Smooth muscle cell of the brain vasculature (primary cell): ENCODE measurements at places on chromosomes 3 and 15.

GRCh38 chr3:120615847-120616609, 19.9 kb downstream of the NDUFB4 start:
- no peak for DNase-seq

- DNase-seq = no peak
Measured at GRCh38 chr15:92822216-92823144, 77.6 kb upstream of the CHD2 start.

DNA sequence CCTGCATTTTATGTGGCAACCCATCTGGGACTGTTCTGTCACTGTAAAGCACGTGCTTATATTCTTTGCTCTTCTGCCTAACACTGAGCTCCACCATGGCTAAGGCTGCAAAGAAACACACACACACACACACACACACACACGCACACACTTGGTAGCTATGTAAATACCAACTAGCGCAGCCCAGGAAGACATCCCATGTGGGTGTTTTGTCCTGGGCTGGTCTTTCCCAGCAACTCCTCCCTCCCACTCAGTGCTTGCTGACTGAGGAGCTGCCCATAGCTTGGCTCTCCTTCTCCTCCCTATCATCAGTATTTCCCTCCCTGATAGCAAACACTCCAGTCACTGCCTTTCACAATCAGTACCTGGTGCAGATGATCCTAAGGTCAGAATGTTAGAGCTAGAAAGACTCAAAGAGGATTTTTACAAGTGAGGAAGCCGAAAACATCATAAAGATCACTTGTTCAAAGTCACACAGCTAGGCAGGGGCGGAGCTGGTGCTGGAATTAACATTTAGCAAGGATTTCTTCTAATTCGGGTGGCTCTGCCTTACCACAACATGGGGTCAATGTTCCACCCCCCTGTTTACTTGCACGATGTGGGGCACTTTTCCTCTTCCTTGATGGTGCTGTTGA, 377.1 kb upstream of the TBL1XR1 start:
- DNase-seq = peak; percentile 67

- DNase-seq = no peak
Measured at GRCh38 chr3:22371607-22372291, 620.7 kb upstream of the ZNF385D start.

DNA sequence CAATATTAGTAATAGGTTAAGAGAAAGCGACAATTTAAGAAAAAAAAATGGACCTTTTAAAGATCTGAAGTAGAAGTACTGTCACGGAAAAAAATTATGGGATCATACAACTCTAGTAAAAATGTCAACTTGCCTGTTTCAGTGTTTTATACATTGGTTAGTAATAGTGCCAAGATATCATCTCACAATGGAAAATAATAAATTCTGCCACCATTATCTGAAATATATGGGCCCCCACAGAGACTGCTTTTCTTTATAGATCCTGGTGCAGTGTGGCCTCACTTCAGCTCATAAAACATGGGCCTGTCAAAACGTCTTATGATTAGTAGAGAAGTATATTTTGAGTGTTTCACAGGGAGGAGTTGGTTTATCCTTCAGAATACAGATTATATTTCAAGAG, 266.3 kb upstream of the EPHA6 start:
- no peak for DNase-seq

DNA sequence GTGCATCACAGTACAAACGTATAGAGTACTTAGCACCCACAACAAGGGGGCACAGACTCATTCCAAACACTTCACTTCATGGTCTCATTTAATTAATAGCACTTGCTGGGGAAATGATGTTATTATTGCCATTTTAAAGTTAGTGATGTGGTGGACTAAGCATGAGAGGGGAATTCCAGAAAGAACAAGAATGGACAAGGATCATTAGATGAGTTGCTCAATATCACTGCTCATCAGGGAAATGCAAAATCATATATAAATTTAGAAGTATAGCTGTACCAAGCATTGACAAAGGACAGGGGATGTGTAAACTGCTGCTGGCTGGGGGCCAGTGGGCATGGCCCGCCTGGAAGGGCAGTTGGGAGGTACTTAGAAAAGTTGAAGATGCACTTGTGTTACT, 14.6 kb downstream of the PRR20G start:
- DNase-seq = no peak

GRCh38 chr15:90840157-90840855, 28.1 kb upstream of the FURIN start:
- no peak for DNase-seq

- DNase-seq = no peak
Measured at GRCh38 chr3:48431224-48432029, 1.5 kb upstream of the PLXNB1 start.

DNA sequence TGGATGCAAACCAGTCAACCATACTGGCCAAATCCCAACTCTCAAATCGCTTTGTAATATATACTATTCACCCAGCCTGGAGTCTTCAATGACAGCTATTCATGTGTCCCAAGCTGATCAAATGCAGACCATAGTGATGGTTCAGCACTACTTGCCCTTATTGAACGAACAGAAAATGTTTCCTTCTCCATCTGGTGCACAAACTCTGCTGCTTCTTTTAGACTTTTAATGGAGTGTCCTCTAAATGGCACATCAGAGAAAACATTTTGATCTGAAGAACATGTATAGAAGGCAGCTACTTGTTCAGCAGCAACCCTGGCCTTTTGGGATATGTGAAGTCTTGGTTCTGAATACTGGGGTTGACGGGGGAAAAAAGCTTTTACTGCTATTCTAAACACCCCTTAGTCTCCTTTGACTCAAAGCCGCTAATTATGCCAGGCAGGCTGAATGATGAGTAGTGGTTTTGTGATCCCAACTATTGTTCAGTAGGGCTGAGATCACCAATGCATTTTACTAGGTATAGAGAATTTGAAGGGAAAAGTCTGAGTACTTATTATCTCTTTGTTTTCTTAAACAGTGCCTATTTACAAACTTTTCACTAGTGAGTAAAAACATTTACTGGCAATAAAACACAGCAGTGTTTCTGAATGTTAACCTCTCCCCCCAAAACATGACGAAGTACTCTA, 781.2 kb downstream of the ROBO1 start:
- no peak for DNase-seq

- DNase-seq = no peak
Measured at GRCh38 chr3:105785803-105786202, 83.0 kb downstream of the CBLB start.

DNA sequence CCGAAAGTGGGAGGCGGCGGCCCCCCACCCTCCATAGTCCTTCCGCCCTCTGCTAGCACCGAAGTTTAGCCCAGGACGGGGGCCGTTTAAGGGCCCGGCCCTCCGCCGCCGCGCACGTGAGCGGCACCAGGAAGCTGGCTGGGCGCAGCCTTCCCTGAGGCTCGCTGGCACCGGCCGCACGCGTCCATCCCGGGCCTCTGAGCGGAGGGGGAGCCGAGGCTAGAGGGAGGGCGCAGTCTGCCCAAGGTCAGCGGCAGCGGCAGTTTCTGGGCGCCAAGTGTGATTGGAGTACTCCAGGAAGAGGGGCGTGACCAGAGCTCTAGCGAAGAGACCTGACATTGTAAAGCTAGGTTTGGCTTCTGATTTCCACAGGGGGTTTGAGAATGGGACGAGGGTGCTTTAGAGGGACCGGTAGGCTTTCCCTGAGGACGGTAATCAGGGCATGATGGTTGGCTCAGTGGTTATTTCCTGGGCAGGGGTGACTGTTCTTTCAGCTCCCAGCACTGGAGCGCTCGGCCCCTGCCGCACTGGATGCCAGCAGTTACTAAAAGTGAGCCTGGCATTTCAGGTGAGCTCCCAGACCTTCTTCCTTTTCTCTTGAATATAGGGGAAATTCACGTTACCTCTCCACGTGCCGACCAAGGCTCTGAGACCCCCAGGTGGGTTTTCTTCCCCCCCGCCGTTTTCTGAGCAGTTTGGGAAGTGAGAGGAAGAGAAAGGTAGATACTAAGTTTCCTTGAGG, 853 bp downstream of the TEX264 start:
- no peak for DNase-seq

GRCh38 chr3:188280627-188281026, 126.7 kb downstream of the LPP start:
- DNase-seq = no peak

- DNase-seq = no peak
Measured at GRCh38 chr3:160444411-160444810, 5.2 kb downstream of the TRIM59 start.

DNA sequence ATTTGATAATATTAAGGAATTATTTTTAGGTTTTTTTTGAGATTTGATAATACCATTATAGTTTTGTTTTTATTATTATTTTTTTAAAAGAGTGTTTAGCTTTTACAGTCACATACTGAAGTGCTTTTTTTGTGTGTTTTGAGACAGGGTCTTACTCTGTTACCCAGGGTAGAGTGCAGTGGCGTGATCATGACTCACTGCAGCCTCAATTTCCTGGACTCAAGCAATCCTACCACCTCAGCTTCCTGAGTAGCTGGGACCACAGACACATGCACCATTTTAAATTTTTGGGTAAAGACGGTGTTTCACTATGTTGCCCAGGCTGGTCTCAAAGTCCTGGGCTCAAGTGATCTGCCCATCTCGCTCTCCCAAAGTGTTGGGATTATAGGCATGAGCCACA, 73.0 kb downstream of the SUMF1 start:
- DNase-seq = no peak

GRCh38 chr15:46703020-46703861, 1014.1 kb upstream of the SEMA6D start:
- DNase-seq = no peak

- DNase-seq = peak; percentile 73
Measured at GRCh38 chr15:101187820-101188636, 63.8 kb downstream of the CHSY1 start.

DNA sequence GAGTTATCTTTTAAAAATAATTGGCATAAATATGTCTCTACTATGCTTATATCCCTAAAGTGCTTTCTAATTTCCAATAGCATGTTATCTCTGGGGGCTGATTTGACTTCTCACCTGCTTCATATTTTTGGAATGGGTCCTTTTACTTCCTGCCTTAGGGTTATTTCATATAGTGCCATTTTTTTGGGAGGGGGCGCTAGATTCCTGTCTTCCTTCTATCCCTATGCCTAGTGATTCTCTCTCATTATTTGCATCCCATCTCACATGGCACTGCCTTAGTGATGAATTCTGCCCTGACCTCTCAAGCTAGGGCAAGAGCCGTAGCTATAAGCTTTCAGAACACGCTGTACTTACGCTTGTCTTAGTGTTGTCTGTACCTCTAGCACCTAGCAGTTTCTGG, 150.3 kb upstream of the SLITRK3 start:
- DNase-seq = no peak

DNA sequence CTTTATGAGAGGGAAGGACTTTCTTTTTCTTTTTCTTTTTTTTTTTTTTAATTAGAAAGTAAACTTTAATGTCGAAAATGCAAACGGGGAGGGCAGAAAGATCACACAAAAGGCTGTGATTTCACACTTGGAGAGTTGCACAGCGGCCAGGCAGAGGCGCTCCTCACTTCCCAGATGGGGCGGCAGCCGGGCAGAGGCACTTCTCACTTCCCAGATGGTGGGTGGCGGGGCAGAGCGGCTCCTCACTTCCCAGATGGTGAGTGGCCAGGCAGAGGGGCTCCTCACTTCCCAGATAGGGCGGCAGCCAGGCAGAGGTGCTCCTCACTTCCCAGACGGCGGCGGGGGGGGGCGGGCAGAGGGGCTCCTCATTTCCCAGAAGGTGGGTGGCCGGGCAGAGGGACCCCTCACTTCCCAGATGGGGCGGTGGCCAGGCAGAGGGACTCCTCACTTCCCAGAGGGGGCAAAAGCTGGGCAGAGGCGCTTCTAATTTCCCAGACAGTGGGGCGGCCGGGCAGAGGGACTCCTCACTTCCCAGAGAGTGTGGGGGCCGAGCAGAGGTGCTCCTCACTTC, 88.6 kb downstream of the ATP2B2 start:
- DNase-seq = no peak

- peak; percentile 4 for DNase-seq
Measured at GRCh38 chr15:91302588-91303439, 202.8 kb downstream of the SV2B start.

DNA sequence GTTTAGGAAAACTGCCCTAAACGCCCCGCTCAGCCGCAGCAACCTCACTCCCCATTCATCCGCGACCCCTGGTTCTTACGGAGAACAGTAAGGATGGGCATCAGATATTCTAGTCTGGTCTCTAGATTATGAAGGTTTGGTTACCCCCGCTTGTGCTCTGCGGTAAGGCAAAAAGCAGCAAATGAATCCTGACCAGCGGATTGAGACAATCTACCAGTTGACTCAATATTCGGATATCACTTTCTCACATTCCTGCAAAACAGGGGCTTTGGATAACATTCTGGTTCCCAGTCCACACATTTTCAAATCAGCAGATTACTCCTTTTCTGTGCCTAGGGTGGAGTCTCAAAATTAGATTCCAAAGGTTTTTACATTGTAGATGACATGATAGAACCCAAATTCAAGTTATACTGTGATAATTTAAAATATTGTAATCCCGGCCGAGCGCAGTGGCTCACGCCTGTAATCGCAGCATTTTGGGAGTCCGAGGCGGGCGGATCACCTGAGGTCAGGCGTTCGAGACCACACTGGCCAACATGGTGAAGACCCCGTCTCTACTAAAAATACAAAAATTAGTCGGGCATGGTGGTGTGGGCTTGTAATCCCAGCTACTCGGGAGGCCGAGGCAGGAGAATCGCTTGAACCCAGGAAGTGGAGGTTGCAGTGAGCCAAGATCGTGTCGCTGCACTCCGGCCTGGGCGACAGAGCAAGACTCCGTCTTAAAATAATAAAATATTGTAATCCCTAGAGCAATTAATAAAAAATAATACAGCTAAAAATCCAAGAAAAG, 1.1 kb upstream of the CYFIP1 start:
- no peak for DNase-seq

DNA sequence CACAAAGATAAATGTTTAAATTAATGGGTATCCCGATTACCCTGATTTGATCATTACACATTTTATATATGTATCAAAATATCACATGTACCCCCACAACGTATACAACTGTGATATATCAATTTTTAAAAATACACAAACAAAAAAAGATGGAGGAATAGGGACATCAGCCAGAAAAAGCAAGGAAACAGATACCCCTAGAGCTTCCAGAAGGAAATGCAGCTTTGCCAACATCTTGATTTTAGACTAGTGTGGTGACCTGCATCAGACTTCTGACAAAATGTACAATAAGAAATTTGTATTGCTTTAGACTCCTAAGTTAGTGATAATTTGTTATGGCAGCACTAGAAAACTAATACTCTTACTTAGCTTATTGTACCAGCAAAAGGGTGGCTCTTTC, 483.8 kb downstream of the TUSC7 start:
- no peak for DNase-seq

GRCh38 chr15:75237316-75237982, 20.7 kb upstream of the GOLGA6C start:
- no peak for DNase-seq

DNA sequence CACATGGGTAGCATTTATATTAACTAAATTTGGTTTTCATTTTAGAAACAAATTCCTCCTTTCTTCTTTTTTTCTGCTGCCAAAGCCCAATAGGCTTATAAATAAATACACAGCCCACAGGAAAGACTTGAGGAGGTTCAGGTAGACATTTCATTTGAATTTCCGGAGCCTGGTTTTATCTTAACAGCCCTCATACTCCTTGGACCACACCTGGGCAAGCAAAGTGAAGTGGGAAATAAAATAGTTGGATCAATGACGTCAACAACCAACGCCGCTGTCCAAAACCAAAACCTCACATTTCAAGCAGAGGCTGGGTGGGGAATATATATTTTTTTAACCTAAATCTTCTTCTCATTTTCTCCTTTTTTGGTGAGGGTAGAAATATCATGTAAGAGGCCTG, 53.2 kb downstream of the RFTN1 start:
- DNase-seq = no peak
